ENCODE measurements at places on chromosomes 5 and 9.

DNA sequence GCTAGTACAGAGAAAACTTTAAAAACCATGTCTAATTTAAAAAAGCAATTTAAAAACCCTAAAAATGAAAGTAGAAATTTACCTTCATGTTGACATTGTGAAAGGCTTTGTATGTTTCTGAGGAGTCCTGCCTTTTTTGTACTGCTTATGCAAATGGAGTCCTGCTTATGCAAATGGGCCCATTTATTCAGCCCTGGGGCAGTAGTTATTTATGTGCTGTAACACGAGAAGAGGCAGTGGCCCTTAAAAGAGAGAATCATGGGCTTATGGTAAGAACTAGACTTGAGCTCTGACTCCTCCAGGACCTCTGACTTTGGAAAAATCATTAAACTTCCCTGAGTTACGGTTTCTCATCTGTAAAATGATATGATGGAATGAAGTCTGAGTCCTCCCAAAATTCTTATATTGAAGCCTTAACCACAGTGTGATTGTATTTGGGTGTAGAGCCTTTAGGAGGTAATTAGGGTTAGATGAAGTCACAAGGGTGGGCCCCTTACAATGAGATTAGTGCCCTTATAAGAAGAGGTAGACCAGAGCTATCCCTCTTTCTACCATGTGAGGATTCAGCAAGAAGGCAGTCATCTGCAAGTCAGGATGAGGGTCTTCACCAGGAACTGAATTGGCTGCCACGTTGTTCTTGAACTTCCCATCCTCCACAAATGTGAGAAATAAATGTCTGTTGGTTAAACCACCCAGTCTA lies 447.8 kb upstream of the CD180 start:
- DNase-seq: no peak

GRCh38 chr9:34500623-34501267 lies 22.0 kb downstream of the ENHO start:
- DNase-seq: peak; percentile 57

GRCh38 chr5:168925160-168925559 lies 346.0 kb upstream of the PANK3 start:
- DNase-seq: no peak

- DNase-seq: no peak
Observed at GRCh38 chr5:3103262-3103811, 351.9 kb upstream of the IRX2 start.

GRCh38 chr5:175252234-175252805 lies 191.7 kb downstream of the DRD1 start:
- no peak for DNase-seq
